ENCODE measurements at places on chromosomes 7 and 10.

- DNase-seq, result no peak
Measured at GRCh38 chr10:33098951-33099663, 141.1 kb upstream of the ITGB1 start.

DNA sequence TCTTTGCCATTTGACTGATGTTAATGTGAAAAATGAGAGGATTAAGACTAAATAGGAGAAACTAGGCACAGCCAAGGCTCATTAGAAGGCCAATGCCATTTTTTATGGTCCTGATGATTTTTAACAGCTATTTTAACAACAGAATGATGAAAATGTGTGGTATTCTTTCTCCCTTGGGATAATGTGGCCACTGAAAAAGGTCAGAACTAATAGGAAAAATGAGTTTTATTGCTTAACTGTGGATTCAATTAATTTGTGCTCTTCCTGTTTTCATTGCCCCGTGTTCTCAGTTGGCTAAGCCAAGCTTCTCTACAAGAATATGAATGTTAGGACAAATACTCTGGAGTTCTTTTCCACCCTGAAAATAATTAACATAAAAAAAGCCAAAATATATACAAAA lies 56.6 kb downstream of the BMPER start:
- no peak for DNase-seq

DNA sequence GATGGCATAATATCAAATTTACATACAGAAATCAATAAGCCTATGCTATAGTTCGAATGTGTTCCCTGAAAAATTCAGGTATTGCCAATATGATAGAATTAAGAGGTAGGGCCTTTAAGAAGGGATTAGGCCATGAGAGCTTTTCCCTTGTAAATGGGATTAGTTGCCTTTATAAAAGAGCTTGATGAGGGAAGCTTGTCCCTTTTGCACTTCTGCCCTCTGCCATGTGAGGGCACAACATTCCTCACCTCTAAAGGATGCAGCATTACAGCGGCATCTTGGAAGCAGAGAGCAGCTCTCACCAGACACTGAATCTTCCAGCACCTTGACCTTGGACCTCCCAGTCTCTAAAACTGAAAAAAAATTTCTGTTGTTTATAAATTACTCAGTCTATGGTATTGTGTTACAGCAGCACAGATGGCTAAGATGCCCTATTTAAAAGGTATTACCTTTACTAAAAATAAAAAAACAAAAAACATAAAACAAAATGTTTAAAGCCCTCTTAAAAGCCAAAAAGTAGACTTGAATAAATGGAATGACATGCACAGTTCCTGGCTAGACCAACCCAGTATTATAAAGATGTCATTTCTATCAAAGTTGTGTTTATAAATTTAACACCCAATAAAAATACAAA lies 909.6 kb downstream of the REEP3 start:
- no peak for DNase-seq

- peak; percentile 91 for DNase-seq
Measured at GRCh38 chr10:77163670-77164348, 473.8 kb downstream of the KCNMA1 start.

DNA sequence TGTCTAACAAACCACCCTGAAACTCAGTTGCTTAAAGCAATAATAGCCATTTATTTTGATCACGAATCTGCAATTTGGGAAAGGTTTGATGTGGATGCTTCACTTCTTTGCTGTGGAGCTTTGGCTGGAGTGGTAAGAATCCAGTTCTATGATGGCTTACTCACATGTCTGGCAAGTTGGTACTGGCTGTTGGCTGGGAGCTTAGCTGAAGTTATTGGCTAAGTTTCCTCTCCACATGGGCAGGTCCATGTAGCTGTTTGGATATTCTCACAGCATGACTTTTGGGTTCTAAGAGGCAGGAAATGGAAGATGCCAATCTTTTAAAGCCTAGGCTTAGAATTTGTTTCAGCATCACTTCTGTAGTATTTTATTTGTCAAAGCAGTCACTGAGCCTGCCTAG lies 277.6 kb upstream of the NRP1 start:
- peak; percentile 28 for DNase-seq
